Activated CD4-positive, alpha-beta T cell treated with anti-CD3 and anti-CD28 coated beads, Interleukin-2, amount 50 U/mL, for 24 hours (primary cell): ENCODE measurements at places on chromosomes 13 and 19.

- DNase-seq: no peak
Observed at GRCh38 chr13:76759877-76760276, 126.3 kb downstream of the KCTD12 start.

DNA sequence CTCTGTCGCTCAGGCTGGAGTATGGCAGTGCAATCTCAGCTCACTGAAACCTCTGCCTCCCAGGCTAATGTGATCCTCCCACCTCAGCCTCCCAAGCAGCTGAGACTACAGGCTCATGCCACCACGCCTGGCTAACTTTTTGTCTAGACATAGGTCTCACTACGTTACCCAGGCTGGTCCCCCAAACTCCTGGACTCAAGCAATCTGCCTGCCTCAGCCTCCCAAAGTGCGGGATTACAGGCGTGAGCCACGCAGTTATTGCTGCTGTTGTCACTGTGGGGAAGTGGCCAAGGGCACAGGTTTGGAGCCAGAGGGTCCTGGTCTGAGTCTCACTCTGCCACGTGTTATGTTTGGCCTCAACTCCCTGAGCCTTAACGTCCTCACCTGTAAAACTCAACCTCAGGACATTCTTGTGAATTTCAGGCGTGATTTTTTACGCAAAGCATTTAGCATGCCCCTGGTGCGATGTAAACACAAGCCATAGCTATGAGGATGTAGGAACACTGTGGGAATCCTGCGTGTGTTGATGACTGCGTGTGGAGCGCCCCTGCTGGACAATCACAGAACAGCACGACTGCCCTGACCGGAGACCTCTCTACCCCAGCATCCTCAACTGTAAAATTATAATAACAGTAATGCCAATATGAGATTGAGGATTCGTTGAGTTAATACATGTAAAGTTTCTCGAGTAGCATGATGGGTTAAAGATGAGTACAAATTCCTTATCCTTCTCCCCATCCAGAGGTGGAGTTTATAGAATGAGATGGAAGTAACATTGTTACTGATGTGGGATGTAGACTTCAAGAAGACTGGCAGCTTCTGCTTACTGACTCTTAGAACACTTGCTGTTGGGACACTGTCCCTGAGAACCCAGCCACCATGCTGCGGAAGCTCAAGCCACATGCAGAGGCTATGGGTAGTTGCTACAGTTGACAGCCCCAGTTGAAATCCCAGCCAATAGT is 41.8 kb upstream of the PNMA8B start:
- DNase-seq: peak; percentile 50

DNA sequence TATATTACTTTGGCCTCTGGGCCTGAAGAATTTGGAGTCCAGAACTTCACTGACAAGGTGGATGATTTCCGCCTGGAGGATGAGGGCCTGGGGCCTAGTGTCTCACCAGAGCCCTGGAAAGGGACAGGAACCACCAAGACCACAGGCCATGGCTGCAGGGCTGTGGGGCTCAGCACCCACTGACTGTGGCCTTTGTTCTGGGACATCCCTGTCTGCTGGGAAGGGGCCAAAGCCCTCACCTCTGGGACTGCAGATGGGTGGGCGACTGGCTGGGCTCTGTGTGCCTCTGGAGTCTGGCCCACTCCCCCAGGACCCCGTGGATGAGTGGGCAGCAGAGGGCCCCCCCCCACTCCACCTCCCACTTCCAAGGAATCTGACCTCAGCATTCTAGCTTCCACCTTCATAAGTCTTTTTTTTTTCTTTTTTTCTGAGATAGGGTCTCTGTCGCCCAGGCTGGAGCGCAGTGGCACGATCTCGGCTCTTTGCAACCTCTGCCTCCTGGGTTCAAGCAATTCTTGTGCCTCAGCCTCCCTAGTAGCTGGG is 20.3 kb downstream of the CHST8 start:
- no peak for DNase-seq

- no peak for DNase-seq
Observed at GRCh38 chr19:1070931-1071791, 4.2 kb downstream of the ARHGAP45 start.

DNA sequence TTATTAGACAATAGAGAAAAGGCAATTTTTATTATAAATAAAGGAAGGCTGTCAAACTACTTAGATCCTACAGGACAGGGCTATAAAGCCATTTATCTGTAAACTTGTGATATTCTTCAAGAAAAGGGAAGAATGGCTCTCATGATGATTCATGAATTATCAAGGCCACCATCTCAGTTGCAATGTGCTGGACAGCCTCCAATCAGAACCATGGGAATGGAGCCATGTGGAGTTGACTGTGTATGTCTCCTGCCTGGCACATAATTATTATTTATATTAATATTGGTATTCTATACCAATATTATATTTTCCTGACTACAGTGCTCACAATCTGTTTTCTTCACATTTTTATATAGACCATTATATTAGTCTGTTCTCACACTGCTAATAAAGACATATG is 560.5 kb upstream of the MIR17HG start:
- no peak for DNase-seq

GRCh38 chr13:57829496-57829895 is 198.0 kb downstream of the PCDH17 start:
- DNase-seq: no peak

- no peak for DNase-seq
Observed at GRCh38 chr13:95426631-95427030, 125.4 kb upstream of the ABCC4 start.

- DNase-seq: no peak
Observed at GRCh38 chr19:12779162-12779993, 4.0 kb upstream of the HOOK2 start.

DNA sequence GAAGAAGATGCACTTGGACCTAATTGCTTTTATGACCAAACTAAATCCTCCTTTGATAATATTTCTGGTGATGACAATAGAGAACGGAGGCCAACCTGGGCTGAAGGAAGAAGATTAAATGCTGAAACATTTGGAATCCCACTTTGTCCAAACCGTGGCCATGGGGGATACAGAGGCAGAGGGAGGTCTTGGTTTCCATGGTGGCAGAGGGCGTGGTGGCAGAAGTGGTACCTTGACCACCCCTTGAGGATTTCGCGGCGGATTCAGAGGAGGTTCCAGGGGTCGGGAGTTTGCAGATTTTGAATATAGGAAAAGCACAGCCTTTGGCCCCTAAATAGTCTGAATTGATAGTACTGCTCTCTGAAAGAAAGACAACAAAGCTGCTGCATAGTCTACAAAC is 7.2 kb upstream of the LILRB3 start:
- DNase-seq: no peak

GRCh38 chr19:58009666-58010301 is 7.2 kb upstream of the ZNF606 start:
- peak; percentile 30 for DNase-seq
